ENCODE measurements at places on chromosomes 3 and 15.

DNA sequence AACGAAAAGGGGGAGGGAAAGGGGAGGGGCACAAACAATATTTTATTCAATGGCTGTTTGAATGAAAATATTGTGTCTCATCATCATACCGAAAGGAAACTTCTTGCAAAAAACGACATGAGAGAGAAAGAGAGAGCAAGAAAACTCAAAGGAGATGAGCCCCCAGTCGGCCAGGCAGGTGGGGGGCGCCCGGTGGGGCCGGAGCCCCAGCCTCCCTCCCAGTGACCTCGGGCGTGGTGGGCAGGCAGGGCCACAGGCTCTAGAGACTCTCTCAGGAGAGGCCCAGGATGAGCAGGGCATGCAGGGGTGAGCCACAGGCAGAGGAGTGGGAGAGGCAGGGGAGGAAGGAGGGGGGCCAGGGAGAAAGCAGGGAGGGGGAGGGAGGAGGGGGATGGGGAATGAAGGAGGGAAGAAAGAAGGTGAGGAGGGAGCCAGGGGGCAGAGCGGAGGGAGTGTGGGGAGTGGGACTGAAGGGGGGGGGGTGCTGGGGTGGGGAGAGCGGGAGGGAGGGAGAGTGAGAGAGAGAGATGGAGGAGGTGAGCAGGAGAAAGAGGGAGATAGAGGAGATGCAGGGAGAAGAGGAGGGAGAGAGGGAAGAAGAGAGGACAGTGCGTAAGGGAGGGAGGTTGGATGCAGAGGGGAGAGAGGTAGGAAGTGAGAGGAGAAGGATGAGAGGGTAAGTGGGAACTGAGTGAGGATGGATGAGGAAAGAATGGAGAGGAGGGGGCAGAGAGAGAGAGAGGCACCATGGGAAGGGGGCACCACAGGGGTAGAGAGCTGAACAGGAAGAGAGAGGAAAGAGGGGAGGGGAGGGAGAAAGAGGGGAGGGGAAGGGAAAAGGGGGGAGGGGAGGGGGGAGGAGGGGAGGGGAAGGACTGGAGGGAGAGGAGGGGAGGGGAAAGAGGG, 14.1 kb upstream of the TMEM115 start:
- DNase-seq, result no peak

DNA sequence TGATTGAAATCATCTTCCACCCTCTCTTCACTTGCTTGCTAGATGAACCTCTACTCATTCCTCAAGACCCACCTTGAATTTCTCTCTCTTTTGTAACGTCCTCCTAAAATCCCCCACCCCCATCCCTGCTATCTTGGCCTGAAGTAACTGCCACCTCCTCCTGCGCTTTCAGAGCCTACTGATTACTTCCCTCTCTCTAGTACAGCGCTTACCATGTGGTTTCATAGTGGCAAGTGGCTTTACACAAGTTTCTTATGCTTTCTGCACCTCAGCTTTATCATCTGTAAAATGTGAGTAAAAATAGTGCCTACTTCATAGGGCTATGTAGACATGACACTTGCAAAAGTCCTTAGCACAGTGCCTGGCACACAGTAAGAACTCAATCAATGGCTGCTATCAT, 28.7 kb upstream of the DAZL start:
- DNase-seq, result no peak

GRCh38 chr15:57149196-57149595, 227.1 kb upstream of the CGNL1 start:
- no peak for DNase-seq

- DNase-seq, result no peak
Observed at GRCh38 chr3:141441381-141442364, 45.2 kb upstream of the RASA2 start.

- DNase-seq, result no peak
Observed at GRCh38 chr15:101498717-101499480, 9.4 kb upstream of the PCSK6 start.

DNA sequence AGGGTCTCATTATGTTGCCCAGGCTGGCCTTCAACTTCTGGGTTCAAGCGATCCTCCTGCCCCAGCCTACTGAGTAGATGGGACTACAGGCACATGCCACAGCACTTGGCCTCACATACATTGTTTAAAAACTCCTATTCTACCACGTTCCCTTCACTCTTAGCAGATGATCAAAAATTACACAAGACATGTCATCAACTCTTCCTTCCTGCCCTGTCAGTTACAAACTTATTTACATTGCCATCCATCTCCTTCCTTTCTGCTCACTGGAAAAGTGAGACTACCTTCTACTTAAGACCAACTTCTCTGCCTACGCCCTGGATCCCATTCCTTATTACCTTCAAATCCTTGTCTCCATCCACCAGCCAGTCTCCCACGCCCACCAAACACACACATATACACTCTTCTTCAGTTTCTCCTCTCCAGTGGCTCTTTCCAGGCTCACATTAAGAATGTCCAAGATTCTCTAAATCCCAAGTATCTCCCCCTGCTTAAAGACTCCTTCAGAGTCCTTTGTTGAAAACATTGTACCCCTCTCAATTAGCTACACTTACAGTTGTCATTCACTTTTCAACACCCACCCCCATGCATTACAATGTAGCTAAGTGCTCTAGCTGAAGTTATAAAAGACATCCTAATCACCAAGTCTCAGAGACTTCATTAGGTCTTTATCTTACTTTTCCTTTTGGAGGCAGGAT, 4.3 kb downstream of the PEAK1 start:
- DNase-seq, result no peak

DNA sequence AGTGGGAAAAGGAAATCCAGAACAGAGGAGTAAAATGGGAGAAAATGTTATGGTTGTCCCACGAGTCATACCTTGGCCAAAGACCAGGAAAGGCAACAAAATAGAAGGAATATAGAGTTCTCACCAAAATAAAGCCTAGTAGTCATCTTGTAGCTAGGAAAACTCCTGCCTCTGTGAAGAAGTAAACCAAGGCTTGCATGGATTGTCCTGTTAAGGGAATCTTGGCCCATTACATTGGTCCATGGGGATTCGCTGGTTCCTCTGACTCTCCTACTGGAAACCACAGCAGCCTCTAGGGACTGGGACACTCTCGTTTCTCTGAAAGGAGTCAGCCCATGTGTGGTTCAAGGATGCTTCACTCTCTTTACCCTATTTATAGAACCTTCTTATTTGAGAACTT, 62.9 kb upstream of the FNDC3B start:
- no peak for DNase-seq

- DNase-seq, result no peak
Observed at GRCh38 chr3:46561511-46561910, 4.6 kb downstream of the LRRC2 start.

- DNase-seq, result no peak
Observed at GRCh38 chr15:52113708-52114107, 1.1 kb upstream of the BCL2L10 start.

DNA sequence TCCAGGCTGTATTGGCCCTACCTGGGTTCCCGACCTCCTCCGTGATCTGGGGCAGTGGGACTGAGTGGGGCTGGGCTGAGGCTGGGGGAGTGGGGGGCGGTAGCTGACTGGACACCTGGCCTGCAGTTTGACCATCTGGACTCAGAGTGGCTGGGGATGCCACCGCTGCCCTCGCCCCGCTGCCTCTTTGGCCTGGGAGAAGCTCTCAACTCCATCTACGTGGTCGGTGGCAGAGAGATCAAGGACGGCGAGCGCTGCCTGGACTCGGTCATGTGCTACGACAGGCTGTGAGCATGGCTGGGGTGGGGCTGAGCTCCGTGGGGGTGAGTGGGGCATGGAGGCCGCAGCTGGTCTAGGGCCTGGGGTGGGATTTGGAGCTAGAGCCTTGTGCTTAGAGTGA, 2.7 kb downstream of the KLHL40 start:
- DNase-seq, result no peak

DNA sequence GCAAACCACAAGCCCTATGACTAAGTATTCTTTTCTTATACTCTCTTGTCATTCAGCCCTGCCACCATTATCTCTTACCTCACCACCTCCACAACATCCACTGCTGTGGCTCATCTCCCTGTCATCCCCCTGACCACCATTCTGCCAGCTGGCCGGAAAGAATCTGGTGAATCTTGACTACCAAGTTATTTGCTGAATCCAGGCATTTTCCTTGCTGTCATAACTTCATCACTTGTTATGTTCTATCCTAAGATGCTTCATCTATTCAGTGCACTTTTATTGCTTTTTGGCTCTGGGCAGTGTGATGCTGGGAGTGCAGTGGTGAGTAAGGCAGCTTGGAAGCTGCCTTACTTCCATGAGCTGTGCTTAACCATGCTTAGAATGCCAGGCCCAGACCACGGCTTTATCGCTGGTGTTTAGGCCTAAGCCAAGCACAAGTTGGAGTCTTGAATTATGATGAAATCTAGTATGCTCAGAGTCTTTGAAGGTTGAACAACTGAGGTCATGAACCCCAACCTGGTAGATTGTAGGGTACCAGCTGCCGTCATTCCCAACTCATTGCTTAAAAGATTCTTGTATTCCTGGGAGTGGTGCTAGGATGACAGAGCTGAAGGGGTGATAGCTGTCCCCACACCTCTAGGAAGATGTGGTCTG, 27.0 kb upstream of the APH1B start:
- DNase-seq, result no peak

DNA sequence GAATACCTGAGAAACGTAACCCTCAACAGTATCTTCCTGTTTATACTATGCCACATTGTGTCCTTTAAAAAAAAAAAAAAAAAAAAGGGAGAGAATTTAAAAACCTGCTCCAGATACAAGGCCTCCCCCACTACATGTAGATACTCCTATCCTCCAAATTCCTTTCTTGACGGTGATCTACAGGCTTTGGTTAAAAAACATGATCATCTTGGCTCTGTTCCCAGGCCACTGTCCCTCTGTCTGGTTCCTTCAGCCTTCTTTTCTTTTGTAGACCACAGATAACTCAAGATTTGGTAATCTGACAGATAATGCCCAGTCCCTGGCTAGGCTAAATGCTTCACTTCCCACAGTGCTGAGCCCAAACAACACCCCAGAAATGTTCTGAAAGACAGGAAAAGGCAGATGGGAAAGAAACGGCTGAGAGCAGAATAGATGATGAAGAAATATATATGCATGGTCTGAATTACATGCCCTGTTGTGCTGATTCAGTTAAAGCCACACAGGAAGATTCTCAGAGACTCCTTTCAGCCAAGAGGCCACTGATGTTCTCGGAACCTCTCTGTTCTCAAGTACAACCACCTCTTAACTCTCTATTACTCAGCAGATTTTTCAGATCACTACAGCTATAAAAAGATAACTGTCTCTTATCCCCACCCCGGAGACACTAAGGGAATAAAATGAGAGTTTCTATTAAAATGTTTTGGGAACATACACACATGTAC, 48.3 kb downstream of the NPTN start:
- DNase-seq, result no peak

GRCh38 chr15:88479169-88479568, 11.7 kb downstream of the MRPS11 start:
- no peak for DNase-seq

- no peak for DNase-seq
Observed at GRCh38 chr3:149368674-149369497, 8.6 kb downstream of the TM4SF1 start.

GRCh38 chr3:118938183-118938961, 96.3 kb downstream of the IGSF11 start:
- DNase-seq, result no peak

- DNase-seq, result no peak
Observed at GRCh38 chr3:38232701-38233100, 32.9 kb upstream of the SLC22A13 start.

- DNase-seq, result no peak
Observed at GRCh38 chr3:195597848-195598247, 14.1 kb upstream of the APOD start.

DNA sequence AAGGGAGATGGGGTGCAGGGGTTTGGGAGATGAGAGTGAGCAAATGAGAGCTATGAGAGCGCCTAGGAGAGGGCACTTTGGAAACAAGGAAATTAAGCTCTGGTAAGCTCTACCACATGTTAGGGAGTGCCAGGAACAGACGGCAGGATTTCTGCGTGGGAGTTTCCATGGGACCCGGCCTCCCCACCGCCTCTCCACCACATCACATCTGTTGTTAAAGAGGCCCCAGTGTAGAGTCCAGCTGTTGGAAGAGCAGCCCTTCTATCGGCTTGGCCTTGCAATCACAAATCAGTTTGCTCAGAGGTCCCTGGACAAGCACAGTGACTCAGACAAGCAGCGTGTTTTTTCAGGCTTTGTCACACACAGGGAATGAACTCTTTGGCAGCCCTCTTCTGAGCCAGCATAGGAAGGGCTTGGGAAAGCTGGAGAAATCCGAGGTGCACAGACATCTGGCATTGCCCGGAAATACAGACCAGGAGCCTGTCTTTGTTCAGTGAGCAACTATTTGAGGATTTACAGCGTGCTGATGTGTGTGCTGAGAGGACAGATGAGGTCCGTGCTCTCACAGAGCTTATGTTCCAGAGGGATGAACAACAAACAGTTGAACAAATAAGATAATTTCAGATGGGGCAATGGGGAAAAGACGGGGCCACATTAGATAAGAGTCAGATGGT, 370.6 kb upstream of the PROK2 start:
- DNase-seq, result no peak

DNA sequence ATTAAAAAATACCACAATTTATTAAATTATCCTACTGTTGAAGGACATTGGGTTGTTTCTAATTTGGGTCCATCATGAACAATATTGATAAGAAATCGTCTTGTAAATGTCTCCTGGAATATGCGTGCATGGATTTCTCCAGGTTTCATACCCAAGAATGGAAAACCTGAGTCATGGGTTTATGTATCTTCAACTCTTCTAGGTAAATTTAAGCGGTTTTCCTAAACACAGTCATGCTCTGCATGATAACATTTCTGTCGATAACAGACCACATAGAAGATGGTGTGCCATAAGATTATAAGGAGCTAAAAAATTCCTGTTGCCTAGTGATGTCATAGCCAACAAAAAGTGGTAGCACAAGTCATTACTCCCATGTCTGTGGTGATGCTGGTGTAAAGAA, 39.9 kb upstream of the SCN5A start:
- DNase-seq, result no peak

DNA sequence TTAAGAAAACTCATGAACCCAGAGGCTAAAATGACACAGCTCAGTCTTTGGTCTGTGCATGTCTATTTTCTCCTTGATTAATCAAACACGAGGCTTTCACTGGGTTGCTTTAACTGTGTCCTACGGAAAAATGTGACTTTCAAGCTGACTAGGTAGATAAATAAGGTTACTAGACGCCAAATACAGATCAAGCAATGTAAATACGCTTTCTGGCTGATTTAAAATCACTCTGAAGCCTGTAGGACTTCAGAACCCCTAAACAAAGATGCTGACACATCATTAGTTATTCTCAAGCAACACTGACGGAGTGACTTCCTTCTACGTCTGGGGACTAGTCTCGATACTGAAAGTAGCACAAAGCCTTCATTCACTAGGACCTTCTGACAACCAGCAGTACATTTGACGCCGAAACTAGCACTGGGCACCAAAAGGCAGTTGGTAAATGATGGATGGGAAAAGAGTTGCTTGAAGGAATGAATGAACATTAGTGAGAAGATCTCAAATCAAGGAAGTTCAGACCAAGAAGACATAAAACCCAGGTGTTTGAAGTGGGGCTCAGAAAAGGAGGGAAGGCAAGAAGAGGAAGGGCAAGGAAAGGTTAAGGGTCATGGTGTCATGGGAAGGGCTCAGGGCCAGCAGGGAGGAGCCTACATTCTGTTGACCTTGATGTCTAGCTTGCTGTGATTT, 67.1 kb upstream of the CDV3 start:
- no peak for DNase-seq
